ENCODE measurements at places on chromosomes 1 and 21.

DNA sequence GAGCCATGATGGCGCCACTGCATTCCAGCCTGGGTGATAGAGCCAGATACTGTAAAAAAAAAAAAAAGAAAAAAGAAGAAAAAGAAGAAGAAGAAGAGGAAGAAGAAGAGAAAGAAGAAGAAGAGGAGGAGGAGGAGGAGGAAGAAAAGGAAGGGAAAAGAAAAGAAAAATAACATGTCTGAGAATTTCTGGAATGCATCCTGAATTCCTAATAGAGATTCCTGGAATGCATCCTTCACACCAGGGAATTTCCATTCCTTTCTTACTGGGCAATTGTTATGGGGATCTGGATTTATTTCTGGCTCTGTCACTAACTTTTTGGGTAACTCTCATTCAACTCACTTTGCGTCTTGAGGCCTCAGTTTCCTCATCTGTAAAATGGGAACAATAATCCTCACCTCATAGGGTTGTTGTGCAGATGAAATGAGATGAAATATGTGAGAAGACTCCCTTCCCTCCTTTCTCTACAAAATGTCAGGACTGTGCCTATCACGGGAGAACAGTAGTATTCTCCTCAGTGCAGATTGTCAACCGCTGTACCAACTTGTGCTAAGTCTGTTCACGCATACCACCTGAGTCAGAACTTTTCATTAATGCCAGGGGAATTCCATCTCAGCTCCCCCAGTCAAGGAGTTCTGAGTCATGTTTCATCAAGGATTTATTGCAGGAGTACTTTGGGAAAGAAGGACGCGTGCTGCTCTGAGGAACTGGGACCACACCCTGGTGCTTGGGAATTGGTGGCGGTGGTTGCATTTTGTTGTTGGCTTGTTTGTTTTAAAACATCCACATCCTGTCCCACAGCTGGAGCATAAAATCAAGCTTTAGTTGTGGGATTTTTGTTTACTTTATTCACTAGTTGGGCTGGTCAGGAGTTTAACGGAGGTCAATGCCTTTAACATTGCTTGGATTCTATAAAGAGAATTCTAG, 42.4 kb upstream of the ROR1 start:
- DNase-seq, result no peak

DNA sequence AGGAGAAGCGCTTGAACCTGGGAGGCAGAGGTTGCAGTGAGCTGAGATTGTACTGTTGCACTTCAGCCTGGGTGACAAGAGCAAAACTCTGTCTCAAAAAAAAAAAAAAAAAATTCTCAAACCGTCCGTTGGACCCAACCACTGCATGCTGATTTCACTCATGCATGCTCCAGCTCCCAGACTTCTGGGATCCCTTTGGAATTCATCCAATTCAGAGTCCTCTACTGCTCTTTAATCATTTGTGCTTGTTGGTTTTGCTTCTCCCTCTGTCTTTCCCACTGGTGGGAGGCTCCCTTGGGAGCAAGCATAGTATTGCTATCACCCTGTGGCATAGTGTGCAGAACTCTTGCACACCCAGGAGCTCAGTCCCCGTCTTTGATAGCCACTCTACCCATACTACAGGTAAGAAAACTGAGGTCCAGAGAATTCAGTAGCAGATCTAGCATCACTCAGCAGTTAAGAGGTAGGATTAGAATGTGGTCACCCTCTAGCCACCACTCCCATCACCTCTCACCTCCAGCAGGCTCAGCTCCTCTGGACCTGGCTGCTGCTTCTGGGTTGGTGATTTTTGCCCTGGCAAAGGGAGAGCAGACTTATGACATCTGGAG, 3.1 kb upstream of the LMNA start:
- no peak for DNase-seq

- no peak for DNase-seq
Observed at GRCh38 chr1:212922016-212922415, 28.3 kb upstream of the VASH2 start.

DNA sequence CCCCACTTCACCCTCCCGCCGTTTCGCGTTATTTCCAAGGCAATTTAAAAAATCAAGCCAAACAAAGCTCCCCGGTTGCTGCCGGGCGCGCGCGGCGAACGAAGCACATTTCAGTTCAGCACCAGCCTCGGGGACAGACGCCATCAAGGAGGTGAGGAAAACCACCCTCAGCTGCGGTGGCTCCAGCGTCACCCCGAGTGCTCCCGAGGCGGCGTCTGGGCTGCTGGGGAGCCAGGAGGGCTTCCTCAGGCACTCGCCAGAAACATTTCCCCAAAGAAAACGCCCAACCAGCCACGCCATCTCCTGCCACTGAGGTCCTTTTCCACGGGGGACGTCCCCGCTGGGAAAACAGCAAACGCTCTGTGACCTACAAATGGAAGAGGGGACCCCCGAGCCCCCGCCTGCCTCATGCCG, 623 bp downstream of the GNG4 start:
- peak; percentile 50 for DNase-seq

DNA sequence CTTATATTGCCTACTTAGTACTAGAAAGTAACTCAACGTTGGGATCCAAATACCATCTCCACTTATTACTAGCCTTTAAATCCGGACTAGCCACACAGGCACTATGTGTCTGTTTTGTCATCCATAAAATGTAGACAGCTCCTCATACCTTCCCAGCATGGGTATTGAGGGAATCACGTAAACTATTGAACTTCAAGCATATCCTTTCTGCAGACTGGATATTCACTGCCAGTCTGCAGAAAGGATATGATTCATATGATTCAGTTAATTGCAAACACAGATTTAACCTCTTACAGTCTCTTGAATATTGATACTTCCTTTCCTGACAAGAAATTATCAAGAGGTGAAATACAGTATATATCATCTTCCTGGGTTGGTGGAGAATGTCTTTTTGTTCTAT, 186.0 kb downstream of the LEPR start:
- no peak for DNase-seq

- no peak for DNase-seq
Observed at GRCh38 chr1:159911326-159912070, 11.5 kb upstream of the CFAP45 start.

- DNase-seq, result no peak
Observed at GRCh38 chr1:37243368-37244082, 209.2 kb upstream of the GRIK3 start.

DNA sequence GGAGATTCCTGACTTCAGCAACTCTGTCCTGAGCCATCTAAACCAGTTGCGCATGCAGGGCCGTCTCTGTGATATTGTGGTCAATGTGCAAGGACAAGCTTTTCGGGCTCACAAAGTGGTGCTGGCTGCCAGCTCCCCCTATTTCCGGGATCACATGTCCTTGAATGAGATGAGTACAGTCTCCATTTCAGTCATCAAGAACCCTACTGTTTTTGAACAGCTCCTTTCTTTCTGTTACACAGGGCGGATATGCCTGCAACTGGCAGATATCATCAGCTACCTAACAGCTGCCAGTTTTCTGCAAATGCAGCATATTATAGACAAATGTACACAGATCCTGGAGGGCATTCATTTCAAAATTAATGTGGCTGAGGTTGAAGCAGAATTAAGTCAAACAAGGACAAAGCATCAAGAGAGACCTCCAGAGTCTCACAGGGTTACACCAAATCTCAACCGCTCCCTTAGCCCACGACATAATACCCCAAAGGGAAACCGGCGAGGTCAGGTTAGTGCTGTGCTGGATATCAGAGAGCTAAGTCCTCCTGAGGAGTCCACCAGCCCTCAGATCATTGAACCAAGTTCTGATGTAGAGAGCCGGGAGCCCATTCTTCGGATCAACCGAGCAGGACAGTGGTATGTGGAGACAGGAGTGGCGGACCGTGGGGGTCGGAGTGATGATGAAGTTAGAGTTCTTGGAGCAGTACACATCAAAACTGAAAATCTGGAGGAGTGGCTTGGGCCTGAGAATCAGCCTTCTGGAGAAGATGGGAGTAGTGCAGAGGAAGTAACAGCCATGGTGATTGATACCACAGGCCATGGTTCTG, 2.3 kb downstream of the ZBTB37 start:
- no peak for DNase-seq

DNA sequence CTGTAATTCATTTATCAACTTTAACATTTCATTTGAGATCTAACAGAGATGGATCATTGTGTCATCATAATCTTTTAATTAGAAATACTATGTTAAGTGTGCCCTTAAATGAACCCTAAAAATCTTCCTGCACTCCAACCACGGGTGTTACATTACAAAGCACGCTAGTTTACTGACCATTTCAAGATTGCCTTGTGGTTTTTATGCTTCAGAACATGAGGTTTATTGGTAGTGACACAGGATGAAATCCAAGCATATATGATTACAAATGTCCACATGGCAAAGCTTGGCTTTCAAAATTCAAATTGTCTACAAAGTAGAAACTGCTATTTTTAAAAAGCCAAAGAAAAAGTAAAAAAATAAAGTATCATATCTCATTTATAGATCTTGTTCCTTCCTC, 190.4 kb upstream of the USP25 start:
- DNase-seq, result no peak

DNA sequence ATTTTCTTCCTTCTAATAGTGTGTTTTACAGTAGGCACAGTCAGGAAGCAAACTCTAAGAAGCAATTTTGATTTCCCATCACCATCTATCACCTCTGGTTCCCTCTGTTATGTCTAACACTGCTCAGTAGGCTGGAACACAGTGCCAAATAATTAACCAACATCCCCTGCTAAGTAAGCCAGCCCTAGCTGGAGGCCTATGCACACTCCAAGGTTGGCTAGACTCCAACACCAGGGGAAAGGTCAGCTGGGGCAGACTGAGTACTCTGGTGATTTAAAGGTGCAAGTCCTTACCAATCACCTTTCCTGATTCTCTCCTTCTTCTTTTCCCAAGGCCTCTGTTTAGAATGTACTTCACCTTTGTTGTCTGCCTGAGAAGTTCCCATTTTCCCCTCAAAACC, 46.5 kb upstream of the BEND5 start:
- DNase-seq, result no peak

DNA sequence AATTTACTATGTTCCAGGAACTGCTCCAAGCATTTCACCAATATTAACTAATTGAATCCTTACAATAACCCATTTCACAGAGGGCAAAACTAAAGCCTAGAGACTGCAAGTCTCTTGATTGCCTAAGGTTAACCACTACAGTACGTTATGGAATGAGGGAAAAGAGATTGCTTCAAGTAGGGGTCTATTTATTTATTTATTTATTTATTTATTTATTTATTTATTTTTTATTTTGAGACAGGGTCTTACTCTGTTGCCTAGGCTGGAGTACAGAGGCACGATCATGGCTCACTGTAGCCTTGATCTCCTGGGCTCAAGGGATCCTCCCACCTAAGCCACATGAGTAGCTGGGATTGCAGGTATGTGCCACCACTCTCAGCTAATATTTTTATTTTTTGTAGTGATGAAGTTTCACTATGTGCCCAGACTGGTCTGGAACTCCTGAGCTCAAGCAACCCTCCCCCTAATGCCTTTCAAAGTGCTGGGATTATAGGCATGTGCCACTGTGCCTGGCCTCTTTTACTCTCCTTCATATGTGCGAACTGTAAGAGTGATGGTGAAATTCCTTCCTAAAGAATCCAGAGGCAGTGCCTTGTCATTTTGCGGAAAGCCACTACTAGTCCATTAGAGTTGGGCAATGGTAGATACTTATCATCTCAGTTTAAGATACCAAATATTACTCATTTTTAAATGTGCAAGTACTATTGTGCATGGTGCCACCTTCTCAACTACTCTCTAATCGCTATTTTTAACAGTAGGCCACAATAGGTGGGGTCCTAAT, 65.7 kb upstream of the CYP2J2 start:
- DNase-seq, result no peak

- DNase-seq, result no peak
Observed at GRCh38 chr1:58573705-58574591, 3.1 kb downstream of the TACSTD2 start.

GRCh38 chr1:220124542-220124941, 30.6 kb downstream of the IARS2 start:
- no peak for DNase-seq

DNA sequence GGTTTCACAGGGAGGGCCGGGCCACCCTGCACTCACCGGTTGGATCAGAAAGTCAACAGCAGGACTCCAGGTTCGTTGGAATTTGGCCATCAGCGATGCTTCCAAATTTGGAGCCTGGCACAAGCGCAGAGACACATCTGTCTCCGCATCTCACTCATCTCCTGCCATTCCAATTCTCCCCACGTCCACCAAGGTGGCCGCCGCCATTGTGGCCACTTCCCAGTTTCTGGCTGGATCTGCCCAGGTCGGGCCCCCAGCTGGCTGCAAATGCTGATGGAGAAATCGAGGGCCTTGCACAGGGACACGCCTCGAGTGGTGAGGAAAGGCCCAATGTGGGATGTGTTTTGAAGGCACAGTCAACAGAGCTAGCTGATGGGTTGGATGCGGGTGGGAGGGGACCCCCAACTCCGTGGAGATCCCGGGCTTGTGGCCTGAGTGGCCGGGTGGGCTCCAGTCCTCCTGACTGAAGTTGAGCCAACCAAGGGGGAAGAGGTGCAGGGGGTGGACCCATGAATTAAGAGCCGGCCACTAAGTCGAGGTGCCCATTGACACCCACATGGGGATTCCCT, 102.7 kb downstream of the CRYAA start:
- no peak for DNase-seq

DNA sequence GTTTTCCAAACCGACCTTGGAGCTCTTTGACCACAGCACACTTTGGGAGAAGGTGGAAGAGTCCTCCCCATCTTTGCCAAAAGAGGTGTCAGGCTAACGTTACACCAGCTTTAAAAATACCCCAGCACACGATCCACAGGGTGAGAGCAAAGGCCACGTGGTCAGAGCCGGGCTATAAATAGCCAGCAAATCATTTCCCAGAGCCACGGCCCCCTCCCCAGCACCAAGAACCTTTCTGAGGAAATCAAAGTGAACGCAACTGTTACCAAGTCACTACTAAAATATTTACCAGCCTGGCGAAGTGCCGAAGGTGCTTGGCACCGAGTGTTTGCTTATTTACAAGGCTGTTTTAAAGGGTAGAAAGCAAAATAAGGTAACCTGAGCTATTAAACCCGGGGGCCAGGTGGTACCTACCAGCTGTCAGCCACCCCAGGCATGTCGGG, 72.4 kb downstream of the CASZ1 start:
- DNase-seq, result no peak

GRCh38 chr1:11881749-11882441, 23.1 kb upstream of the NPPB start:
- DNase-seq, result no peak

DNA sequence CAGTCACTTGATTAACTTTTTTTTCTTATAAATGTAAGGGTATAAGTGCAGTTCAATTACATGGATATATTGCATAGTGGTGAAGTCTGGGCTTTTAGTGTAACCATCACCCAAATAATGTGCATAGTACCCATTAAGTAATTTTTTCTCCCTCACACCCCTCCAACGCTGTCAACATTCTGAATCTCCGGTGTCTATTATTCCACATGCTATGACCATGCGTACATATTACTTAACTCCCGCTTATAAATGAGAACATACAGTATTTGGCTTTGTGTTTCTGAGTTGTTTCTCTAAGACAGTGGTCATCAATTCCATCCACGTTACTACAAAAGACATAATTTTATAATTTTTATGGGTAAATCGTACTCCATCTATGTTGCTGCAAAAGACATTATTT, 1191.1 kb downstream of the NCAM2 start:
- DNase-seq, result no peak

- DNase-seq, result no peak
Observed at GRCh38 chr1:158554352-158554751, at the start of gene OR6Y1. TSS of gene OR6Y1 (minus strand) at chr1:158554405. CDS start at chr1:158548105, 6,300 bp downstream.

Data from cerebellar cortex (tissue), 1 donor.